ENCODE measurements at places on chromosomes 16 and 17.

GRCh38 chr16:87955302-87956097 is 4.3 kb downstream of the BANP start:
- no peak for DNase-seq

GRCh38 chr16:56477096-56477878 is 25.9 kb downstream of the OGFOD1 start:
- DNase-seq: no peak

GRCh38 chr17:35010093-35010492 is 29.8 kb downstream of the LIG3 start:
- DNase-seq: no peak

- DNase-seq: no peak
Observed at GRCh38 chr17:42852351-42852750, 1.4 kb downstream of the AOC3 start.

GRCh38 chr17:34991606-34992005 is 11.3 kb downstream of the LIG3 start:
- no peak for DNase-seq

- DNase-seq: peak; percentile 75
Observed at GRCh38 chr17:7650509-7651096, at the start of gene ATP1B2. Gene ATP1B2, plus strand, starts transcription at chr17:7650926. Its CDS starts 593 bp downstream, at chr17:7651519.

Data from transverse colon (tissue), 4 donors.